Activated B cell treated with CpG ODN at 0.5 μM for 24 hours (primary cell): ENCODE measurements at places on chromosomes 6 and 20.

DNA sequence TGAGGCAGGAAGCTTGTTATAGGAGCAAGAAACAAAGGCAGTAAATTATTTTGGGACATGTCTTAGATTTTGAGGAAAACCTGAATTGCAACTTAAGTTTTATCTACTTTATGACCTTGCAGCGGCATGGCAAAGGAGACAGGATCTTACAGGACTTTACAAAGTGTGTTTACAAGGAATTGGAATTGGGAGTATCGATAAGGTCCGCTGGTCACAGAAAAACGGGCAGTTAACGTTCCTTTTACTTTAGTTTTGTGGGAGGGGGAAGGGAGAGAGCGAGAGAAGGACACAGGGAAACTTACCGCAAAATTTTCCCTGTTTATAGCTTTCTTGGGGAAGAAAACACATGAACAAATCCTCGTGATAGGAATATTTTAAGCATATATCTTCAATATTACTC is 1607.2 kb downstream of the GRIK2 start:
- no peak for DNase-seq

DNA sequence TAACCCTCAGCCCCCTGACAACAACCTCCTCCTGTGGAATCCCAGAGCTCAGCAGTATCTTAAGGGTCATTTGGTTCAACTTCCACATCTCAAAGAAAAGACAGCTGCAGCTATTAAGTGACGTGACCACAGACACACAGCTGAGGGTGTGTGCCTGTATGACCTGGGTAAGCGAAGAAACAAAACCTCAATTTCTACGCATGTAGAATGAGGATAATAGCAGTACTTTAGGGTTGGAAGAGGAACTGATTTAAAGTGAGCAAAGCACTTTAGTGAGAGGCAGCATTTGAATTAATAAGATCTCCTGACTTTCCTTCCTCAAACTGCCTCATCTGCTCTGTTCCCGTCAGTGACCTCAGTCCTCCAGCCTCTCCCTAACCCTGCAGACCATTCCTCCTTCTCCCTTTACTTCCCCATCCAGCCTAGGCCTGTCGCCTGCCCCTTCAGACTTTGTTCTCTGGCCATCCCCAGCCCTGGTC is 6.8 kb upstream of the ARMC2 start:
- no peak for DNase-seq

DNA sequence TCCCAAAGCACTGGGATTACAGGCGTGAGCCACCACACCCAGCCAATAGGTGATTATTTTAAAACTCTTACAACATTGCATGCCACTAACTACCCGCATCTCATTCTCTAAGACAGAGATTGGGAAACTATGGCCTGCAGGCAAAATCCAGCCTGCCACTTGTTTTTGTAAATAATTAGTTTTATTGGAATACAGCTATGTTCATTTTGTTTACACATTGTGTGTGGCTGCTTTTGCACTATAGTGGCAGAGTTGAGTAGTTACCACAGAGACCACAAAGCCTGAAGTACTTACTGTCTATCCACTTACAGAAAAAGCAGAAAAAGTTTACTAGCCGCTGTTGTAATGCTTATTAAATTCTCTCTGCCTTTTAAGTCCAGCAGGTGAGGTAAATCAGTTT is 16.4 kb upstream of the PKIG start:
- DNase-seq: no peak

DNA sequence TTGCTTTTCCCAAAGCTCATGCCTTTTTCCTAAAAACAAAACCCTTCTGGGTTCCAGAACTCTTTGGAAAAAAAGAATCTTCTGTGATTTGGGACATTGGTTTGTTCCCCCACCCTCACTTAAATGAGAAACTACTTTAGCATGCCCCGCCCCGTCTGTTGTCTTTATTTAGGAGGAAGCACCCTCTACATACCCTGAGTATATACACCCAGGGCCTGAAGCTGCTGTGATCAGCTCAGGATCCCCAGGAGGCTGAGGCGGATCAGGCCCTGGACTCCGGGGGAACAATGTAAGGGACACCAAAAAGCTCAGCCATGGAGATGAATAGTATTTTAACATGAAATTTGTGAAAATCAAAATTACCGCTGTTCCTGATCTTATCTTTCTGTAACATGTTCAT is 1.4 kb downstream of the BCAS1 start:
- no peak for DNase-seq

- no peak for DNase-seq
Observed at GRCh38 chr20:16612706-16613105, 39.5 kb upstream of the KIF16B start.

GRCh38 chr6:159315562-159315961 is 146.4 kb downstream of the FNDC1 start:
- DNase-seq: no peak

- DNase-seq: no peak
Observed at GRCh38 chr20:34561661-34562060, 3.1 kb downstream of the MAP1LC3A start.

- DNase-seq: no peak
Observed at GRCh38 chr6:161056451-161056850, 64.9 kb downstream of the MAP3K4 start.

DNA sequence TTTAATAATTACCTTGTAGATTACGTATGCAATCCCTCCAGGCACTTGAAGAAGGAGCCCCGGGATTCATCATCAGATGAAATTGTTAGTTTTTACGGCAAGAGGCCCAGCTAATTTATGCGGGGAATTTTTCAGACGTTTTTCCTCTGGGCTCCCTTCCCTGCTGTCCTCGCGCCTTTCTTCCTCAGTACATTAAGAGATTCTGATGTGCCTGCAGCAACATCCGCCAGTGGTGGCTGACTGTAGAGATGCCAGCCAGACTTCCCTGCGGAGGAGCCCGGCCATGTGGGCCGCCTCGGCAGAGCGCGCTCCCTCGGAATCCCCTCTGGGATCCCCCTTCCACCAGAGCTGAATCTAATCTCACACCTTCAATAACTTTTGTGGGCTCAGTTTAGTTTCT is 46.4 kb upstream of the POU3F2 start:
- DNase-seq: no peak

- DNase-seq: no peak
Observed at GRCh38 chr6:163579111-163579879, 164.8 kb downstream of the QKI start.

DNA sequence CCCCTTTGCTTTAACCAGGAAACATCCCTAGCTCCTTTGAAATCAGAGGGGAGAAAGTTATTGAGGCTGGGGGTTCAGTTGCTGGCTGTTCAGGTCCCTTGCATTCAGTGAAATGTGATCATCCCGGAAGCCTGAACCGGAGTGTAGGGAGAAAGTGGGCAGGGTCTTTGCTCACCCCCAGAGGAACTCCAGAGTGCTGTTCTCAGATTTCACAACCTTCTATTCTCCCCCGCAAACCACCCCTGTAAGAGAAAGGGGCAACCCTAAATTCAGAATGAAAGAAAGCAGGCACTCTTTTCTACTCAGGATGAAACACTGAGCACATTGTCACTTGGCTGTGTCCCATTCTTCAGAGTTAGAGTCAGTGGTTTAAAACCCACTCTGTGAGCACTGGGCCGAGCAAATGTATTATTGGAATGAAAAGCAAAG is 139.8 kb downstream of the KHDC1L start:
- DNase-seq: no peak

DNA sequence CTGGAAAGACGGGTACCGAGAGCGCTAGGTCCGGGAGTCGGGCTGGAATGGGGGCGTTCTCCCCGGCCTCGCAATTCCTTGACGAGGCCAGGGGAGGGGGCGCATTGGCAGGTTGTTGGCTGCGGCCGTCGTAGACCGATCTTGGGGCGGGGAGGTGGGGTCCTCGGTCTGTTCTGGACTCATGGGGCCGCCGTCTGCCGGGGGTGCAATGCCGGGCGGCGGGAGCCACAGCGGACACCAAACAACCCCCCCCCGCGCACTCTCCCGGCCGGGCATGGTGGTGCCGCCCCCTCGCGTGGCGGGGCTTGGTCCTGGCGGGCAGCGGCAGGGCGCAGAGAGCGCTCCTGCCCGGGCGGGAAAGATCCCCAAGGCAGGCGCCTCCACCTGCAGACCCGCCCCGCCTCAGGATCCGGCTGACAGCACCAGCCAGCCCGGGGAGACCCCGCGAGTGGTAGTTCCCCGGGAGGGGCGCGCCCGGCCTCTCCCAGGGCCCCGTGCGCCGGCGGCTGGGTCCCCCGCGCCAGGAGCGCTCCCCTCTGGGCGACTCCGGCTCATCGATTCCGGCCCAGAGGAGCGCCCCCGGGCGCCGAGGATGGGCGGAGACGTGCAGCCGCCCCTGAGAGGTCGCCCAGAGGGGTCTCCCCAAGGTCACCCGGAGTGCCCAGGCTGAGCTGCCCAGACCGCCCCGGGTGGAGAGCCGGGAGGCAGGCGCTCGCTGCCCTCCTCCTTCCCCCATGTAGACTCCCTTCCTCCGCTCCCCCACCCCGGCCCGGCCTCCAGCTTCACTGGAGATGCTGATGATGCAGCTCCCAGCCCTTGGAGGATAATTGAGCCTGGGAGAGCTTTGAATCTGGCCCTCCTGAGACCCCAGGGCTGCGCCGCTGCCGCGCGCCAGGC is 709 bp downstream of the PPP1R16B start:
- DNase-seq: peak; percentile 64

GRCh38 chr6:37631295-37631694 is 66.4 kb downstream of the MDGA1 start:
- DNase-seq: no peak

DNA sequence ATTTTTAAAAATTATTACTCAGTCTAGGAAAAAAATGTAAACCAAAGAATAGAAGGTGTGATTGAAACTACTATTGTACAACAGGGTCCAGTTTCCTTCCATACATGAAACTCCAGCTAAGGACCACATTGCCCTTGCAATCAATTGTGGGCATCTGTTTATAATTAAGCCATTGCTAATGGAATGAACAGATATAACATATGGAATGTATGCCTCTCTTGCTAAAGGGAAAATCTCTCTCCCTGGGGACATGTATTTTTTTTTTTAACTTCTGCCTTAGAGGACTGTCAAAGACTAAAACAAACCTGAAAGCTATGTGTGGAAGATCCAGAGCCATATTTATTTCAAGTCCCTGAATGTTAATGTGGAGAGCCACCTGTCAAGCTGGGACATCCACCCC is 336.8 kb upstream of the MANEA start:
- no peak for DNase-seq

DNA sequence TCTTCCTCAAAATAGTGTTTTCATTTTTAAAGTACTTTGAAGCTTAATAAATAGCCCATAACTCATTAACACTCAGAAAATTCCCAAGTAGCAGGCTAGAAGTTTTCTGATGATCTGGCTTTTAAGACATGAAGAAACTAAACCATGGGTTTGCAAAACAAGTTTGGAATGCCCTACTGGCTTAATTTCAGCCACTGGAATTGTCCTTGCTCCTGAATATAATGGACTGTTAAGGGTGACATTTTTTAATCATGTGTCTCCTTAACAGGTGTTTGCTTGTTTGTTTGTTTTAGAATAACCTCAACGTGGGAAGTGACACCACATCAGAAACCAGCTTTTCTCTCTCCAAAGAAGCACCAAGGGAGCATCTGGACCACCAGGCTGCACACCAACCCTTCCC is 49.1 kb downstream of the ISM1 start:
- DNase-seq: no peak

- no peak for DNase-seq
Observed at GRCh38 chr6:25006565-25007001, 70.8 kb upstream of the RIPOR2 start.

- no peak for DNase-seq
Observed at GRCh38 chr6:168293636-168294530, 25.7 kb downstream of the DACT2 start.

GRCh38 chr6:150640556-150641209 is 41.0 kb downstream of the PLEKHG1 start:
- DNase-seq: no peak

DNA sequence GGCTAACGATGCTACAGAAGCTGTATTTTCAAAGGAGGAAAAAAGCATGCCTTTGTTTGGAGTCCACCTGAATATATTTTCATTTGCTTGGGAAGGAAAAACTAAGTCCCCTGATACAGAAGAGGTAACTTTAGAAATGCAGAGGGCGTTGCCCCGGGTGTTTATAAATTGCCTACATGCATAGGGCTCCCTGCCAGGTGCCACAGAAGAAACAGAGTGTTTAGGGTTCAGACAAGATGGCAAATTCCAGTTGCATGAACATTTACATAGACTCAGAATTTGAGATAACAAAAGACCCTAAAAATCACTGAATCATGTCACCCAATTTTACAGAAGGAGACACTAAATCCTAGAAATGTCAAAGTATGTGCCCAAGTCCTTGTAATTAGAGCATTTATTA is 19.9 kb downstream of the RIN2 start:
- DNase-seq: no peak

- DNase-seq: no peak
Observed at GRCh38 chr20:22217712-22218352, 366.5 kb downstream of the FOXA2 start.

DNA sequence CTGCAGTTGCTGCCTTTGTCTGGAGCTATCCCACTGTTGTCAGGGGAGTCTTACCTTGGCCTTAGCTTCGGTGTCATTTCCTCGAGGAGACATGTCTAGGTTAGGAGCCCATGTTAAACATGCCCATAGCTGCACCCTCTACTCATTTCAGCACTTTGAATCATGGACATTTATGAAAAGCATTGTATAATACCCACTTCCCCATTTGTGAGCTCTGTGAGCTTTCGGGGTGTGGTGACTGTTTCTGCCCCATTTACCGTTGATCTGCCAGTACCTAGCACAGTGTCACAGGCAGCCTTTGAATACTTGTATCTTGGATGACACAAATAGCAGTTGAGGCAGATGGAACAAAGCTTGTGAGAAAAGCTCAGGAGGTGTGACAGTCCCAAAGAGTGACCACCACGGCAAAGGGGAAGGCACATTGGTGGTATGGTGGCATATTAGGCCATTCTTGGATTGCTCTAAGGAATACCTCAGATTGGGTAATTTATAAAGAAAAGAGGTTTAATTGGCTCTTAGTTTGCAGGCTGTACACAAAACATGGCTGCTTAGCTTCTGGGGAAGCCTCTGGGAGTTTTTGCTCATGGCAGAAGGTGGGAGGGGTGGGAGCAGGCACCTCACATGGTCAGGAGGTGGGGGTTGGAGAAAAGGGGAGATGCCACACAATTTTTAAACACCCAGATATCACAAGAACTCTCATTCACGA is 42.0 kb downstream of the JARID2 start:
- peak; percentile 19 for DNase-seq

GRCh38 chr6:37651991-37652390 is 45.7 kb downstream of the MDGA1 start:
- DNase-seq: no peak

GRCh38 chr6:23735151-23735550 is 390.9 kb upstream of the NRSN1 start:
- DNase-seq: no peak

DNA sequence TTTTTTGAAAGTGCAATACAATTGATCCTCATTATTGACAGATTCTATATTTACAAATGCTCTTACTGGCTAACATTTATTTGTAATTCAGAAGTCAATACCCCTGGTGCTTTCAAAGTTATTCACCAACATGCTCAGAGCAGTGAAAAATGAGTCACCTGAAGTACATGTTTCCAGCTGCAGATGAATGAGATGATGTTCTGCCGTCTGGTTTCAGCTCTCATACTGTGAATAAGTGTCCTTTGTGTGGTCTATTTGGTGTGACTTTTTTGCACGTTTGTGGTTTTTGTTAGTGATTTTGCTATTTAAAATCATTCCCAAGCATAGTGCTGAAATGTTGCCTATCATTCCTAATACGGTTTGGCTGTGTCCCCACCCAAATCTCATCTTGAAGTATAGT is 22.3 kb upstream of the EYA4 start:
- DNase-seq: no peak
